ENCODE measurements at places on chromosomes 1 and 21.

DNA sequence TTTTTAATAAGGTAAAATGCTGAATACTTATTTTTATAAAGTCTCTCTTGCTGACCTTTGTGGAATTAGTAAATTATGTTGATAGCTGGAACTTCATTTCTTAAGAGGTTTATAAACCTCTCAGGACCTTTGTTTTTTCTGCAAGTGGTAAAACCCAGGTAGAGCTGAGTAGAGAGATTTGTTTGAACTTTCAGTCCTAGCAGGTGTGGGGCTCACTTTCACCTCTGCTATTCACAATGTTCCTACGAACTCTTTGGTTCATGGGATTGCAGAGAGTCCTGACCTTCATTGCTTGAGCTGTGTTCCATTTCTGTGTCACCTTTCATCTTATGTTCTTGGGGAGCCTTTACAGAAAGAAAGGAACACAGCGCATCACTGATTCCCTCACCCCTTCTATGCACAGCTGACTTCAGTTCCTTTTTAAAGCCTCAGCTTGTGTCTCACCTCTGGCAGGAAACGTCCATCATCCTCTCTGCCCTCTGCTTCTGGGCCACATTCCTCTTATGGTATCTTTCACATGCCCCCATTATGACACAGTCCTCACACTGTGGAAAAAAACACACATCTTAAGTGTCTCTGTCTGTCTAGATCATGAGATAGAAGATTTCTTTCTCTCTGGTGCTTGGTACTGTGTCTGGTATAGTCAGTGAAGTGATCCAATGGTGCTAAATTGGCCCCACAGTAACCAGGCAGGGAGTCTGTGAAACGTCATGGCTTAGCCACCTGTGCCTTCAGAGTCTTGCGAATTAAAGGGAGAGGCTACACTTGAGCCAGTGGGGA lies 262.5 kb upstream of the B3GALT2 start:
- no peak for DNase-seq

- DNase-seq = no peak
These were observed 26.8 kb downstream of the ALDH9A1 start for GRCh38 chr1:165671526-165671925.

DNA sequence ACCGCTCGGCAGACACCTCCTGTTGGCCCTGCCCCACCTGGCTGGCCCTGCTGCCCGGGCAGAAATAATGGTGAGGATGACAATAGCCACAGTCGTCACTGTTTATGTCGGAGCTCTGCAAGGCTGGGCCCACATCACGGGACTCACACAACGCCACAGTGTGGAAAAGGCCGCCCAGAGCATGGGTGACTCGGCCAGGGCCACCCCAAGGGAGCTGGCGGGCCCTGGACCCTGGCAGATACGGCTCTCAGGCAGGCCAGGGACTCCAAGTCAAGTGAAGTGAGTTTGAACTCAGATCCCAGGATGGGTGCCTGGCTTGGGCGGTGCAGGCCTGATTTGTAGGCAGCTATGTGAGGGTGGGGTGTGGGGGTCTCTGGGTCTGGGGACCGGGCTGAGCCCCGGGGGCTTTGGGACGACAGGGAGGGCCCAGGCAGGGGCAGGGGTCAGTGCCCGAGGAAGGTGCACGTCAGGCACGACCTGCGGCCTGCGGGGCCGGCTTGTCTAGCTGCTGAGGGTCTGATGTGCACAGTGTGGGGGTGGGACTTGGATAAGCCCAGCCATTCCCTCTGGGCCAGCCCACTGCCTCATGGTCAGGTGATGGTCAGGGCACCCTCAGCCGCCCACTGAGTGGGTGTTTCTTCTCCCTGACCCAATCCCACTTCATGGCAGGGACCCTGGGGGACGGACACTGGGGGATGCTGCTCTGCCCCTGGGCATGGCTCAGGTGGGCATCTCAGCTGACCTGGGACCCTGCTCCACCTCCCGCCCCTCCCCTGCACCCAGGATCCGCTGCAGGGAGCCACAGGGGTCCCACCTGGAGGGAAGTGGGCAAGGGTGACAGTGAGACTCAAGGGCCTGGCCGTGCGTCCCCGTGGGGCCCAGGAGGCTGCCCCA lies 1.0 kb downstream of the RNF223 start:
- no peak for DNase-seq

DNA sequence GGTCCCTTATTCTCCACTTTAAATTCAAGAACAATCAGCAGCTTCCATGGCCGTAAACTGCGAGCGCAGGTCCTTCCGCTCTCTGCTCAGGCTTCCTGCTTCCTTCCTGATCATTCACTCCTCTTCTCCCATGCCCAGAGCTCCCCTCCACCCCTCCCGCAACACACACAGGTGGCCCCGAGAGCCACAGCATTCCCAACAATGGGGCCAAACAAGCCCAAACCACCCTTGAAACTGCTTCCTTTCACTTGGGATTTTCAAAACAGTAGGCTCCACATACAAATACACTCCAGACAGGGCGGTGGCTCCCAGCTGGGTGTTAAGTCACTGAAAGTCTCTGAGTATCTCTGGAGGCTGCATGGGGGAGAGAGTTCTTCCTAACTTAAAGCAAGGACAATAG lies 11.4 kb downstream of the FAM89A start:
- no peak for DNase-seq

GRCh38 chr1:110481968-110482623 lies 31.1 kb downstream of the PROK1 start:
- no peak for DNase-seq

GRCh38 chr21:44874497-44875315 lies 1.2 kb upstream of the PTTG1IP start:
- DNase-seq = no peak

DNA sequence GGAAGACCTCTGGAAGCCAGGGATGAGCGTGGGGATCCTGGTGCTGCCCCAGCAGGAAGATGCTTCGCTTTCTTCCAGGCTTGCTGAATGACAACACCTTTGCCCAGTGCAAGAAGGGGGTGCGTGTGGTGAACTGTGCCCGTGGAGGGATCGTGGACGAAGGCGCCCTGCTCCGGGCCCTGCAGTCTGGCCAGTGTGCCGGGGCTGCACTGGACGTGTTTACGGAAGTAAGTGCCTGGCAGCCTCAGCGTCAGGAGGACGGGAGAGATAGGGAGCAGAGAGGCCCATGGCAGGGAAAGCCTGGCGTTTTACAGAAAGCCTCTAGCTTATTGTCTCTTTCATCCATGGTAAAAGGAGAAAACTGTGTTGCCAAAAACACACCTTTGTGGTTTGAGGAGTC lies 23.5 kb downstream of the PHGDH start:
- DNase-seq = no peak

Measured in skin of body (tissue), 3 donors.